Endodermal cell (in vitro differentiated cells): ENCODE measurements at places on chromosomes 4 and X. TPM values are rescaled to one million over a fixed set of nuclear protein-coding genes. Genes with fewer than 3 reads are reported as not detected.

DNA sequence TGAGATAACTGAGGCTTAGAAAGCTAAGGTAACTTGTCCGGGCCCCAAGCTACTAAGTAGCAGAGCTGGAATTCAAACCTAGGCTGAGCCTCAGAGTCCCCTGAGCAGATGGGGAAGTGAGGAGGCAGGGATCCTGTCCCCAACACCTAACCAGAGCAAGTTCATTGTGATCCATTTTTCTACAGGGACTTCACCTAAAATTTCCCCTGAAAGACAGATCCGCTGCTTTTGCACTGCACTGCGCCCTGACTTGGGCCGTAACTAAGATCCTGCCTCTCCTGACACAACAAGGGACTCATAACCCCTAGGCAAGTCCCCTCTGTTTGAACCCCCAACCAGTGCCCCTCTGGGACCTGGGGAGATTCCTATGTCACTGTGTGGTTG lies 25.6 kb upstream of the MTM1 start:
- peaks cover under 1% of the 10 kb centered on the region for H3K27me3 ChIP-seq
- no peaks in the 10 kb centered on the region for H3K4me1 ChIP-seq
- H3K27ac ChIP-seq: no peak overlapping the region

GRCh38 chrX:12554206-12554605 lies 237.0 kb upstream of the PRPS2 start:
- no peaks in the 10 kb centered on the region for H3K4me1 ChIP-seq
- no peaks in the 10 kb centered on the region for H3K27me3 ChIP-seq
- H3K27ac ChIP-seq: no peak overlapping the region

DNA sequence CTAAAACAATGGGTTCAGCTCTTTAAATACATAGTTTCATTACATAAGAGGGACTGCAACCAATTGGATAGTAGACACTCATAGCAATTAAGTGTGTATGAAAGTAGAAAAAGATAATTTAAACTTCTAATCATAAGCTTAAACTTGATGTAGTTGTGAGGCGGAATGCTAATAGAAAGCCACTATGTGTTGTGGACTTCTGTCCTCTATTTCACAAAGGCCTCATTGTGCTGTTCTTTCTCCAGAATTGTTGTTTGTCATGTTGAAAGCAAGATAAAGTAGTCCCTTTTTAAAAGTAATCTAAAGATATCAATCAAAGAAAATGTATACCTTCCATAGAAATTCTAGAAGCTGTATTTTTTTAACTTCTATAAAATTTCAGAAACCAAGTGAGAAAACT lies 329.4 kb downstream of the KLHL4 start:
- no peak for DNase-seq
- no peak overlapping the region for H3K4me3 ChIP-seq
- no peaks in the 10 kb centered on the region for H3K27me3 ChIP-seq
- H3K36me3 ChIP-seq: no peaks in the 10 kb centered on the region
- H3K4me1 ChIP-seq: no peaks in the 10 kb centered on the region
- H3K27ac ChIP-seq: no peak overlapping the region

- H3K4me1 ChIP-seq: peaks cover 4% of the 10 kb centered on the region
- peaks cover 7% of the 10 kb centered on the region for H3K27me3 ChIP-seq
- DNase-seq: no peak
- H3K36me3 ChIP-seq: no peaks in the 10 kb centered on the region
- H3K27ac ChIP-seq: no peak overlapping the region
Measured at GRCh38 chr4:90028460-90028859, 98.7 kb upstream of the CCSER1 start.

- H3K4me1 ChIP-seq: no peaks in the 10 kb centered on the region
- no peaks in the 10 kb centered on the region for H3K27me3 ChIP-seq
- DNase-seq: no peak
- H3K36me3 ChIP-seq: no peaks in the 10 kb centered on the region
- no peak overlapping the region for H3K27ac ChIP-seq
- no peak overlapping the region for H3K4me3 ChIP-seq
Measured at GRCh38 chr4:2301225-2301642, 39.3 kb upstream of the MXD4 start.

DNA sequence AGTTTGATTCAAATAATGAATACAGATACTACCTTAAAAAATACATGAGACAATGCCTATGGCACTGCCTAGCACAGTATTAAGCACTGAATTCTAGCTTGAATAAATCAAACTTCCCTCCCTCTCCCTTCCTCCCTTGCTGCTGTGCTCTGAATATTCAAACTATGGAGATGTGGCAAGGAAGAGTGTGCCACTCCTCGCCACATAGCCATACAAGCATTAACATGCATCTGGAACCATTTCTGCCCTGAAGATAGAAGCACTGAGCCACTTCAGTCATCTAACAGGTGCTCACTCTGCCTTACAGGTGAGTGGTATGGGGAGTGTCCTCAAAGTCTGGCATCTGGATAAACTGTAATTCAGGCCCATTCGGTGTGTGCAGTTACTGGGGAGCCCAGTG lies 276.9 kb downstream of the ARHGAP24 start:
- no peak overlapping the region for H3K4me3 ChIP-seq
- no peak for DNase-seq
- peaks cover 13% of the 10 kb centered on the region for H3K4me1 ChIP-seq
- H3K27me3 ChIP-seq: no peaks in the 10 kb centered on the region
- no peaks in the 10 kb centered on the region for H3K36me3 ChIP-seq

- H3K4me1 ChIP-seq: peaks cover 3% of the 10 kb centered on the region
- no peaks in the 10 kb centered on the region for H3K27me3 ChIP-seq
- H3K27ac ChIP-seq: no peak overlapping the region
- no peaks in the 10 kb centered on the region for H3K36me3 ChIP-seq
Measured at GRCh38 chr4:142347241-142347640, 498.9 kb downstream of the INPP4B start.

DNA sequence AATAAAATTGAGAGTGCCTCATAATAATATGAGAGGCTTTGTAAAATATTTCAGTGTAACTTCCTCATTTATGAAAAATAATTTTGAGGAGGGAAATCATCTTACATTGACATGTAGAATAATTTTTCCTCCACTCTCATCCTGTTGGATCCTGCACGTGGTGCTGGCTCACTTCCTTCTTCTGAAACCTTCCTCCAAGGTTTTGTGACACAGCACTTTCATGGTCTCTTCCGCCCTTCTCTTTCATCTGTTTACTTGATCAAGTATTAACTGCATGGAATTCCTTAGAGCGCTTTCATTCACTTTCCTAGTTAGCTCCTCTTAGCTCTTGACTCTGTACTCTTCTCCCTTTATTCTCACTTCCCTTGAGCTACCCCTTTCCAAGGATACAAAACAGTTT lies 246.5 kb downstream of the RAPGEF2 start:
- H3K36me3 ChIP-seq: peaks cover 75% of the 10 kb centered on the region
- no peak overlapping the region for H3K4me3 ChIP-seq
- H3K27me3 ChIP-seq: no peaks in the 10 kb centered on the region
- no peaks in the 10 kb centered on the region for H3K4me1 ChIP-seq
- DNase-seq: no peak

- no peak overlapping the region for H3K27ac ChIP-seq
- H3K27me3 ChIP-seq: no peaks in the 10 kb centered on the region
- no peaks in the 10 kb centered on the region for H3K36me3 ChIP-seq
- no peaks in the 10 kb centered on the region for H3K4me1 ChIP-seq
- no peak for DNase-seq
Measured at GRCh38 chr4:15100994-15101695, 98.9 kb downstream of the CPEB2 start.

DNA sequence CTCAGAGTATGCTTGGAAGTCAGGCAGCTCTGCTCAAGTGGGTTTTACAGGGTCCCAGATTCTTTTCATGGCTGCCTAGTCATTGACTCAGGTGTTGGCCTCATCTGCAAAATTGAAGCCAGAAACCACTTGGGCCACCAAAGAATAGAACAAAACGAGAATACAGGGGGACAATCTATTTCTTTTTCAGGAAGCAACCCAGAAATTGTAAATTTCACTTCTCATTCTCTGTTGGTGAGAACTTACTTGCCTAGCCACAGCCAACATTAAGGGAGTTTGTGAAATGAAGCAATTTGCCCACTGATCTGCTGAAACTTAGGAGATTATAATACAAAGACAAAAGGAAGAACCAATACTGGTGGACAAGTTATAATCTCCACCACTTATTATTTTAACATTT lies 8.6 kb upstream of the TKTL2 start:
- no peaks in the 10 kb centered on the region for H3K36me3 ChIP-seq
- H3K27ac ChIP-seq: no peak overlapping the region
- H3K4me1 ChIP-seq: no peaks in the 10 kb centered on the region
- no peaks in the 10 kb centered on the region for H3K27me3 ChIP-seq

DNA sequence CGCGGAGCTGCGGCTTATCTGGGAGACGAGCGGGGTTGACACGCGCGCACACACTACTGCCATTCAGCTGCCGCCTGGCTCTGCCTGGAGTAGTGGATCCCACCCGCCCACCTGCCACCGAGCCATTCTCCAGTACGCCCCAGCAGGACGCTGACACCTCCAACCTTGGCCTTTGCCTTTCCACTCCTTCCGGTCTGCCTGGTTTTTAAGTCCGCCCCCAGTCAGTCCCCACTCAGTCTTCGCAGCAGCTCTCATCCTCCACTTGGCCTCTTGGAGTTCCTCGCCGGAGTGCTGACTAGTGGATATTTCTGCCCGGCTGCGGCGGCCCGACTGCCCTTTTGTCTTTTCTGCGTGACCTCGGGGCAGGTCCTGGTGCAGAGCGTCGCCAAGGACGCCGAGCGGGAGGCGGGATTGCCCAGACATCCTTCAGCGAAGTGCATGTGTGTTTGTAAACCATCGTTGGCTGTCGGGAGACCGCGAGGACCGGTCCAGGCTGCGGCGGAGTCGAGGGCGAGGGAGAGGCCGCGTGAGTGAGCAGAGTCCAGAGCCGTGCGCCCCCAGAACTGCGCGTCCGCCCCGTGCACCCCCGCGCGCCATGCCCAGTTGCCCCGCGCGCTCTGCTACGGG lies 1.1 kb downstream of the SLIT2 start:
- DNase-seq: peak; percentile 81
- peaks cover 66% of the 10 kb centered on the region for H3K27me3 ChIP-seq
- peaks cover 6% of the 10 kb centered on the region for H3K4me1 ChIP-seq
- peak overlapping the region; percentile 81 for H3K4me3 ChIP-seq
- no peak overlapping the region for H3K27ac ChIP-seq

GRCh38 chr4:14864365-14865030 lies 137.8 kb upstream of the CPEB2 start:
- no peaks in the 10 kb centered on the region for H3K36me3 ChIP-seq

DNA sequence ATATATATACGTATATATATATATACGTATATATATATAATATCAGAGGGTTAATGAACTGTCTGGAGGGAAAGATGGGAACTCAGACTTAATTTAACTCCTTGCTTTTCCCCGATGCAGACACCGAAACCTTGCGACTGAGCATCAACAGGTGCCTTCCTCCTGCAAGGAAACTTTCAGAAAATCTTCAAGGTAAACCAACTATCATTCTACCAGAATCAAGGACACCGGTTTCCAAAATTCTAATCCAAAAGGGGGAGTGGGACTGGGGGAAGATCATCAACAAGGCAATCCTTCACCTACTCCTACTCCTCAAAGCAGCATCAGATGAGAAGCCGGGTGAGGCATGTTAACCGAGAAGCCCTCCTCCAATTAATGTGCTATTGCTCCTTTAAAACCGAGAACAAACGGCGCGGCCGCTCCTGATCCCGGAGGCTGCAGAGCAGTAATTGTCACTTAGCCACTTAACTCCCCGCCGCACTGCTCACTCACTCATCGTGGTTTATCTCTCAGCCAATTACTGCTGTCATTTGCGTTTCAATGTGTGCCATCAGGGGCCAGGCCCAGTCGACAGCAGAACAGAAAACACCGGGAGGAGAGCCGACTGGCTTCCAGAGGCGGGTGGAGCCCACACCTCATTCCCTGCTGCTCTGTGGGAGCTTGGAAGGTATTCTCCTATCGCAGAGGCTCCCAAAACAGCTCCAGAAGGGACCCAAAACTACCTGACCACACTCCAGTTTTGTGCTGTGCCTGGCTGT lies 61.7 kb downstream of the MAML3 start:
- H3K4me1 ChIP-seq: peaks cover 35% of the 10 kb centered on the region
- H3K27ac ChIP-seq: peak overlapping the region; percentile 33
- H3K27me3 ChIP-seq: no peaks in the 10 kb centered on the region
- DNase-seq: peak; percentile 96
- peak overlapping the region; percentile 70 for H3K4me3 ChIP-seq

DNA sequence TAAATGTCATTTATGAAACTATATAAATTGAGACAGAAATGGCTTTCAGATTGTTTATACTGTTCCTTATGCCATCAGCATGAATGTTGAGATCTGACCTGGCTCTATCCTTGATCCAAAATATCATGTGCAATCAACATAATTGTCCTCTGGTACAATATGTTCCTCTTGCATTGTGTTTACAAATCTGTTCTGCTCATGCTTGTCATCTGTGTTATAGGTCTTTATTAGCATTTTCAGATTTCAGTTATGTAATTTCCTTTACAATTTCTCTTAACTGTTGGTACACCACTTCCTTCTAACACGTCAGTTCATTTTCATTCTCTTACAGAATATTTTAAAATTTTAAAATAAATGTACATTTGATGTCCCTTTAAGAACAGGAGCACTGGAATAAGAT lies 1.6 kb downstream of the HPGD start:
- no peaks in the 10 kb centered on the region for H3K36me3 ChIP-seq
- peaks cover 48% of the 10 kb centered on the region for H3K27me3 ChIP-seq
- H3K27ac ChIP-seq: no peak overlapping the region
- no peaks in the 10 kb centered on the region for H3K4me1 ChIP-seq
- no peak for DNase-seq
- no peak overlapping the region for H3K4me3 ChIP-seq

DNA sequence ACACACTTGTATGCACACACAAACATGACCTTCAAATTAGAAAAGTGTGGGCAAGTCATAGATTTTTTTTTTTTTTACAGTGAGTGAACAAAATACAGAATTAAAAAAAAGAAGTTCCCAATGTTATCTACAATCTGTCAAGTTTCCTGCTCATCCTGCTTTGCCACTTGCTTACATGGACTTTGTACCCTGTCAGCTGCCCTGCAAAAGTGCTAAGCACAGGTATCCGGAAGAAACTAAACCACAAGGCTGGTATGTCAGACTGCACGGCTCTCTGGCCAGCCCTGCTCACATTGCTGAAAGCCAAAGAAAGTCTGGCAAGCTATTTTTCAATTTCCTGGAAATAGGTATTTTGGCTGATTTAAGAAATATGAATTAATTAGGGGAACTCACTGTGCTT lies 38.9 kb upstream of the BCLAF3 start:
- no peaks in the 10 kb centered on the region for H3K36me3 ChIP-seq
- H3K4me1 ChIP-seq: no peaks in the 10 kb centered on the region
- no peaks in the 10 kb centered on the region for H3K27me3 ChIP-seq
- no peak for DNase-seq
- no peak overlapping the region for H3K27ac ChIP-seq
- no peak overlapping the region for H3K4me3 ChIP-seq

- H3K27ac ChIP-seq: peak overlapping the region; percentile 94
- DNase-seq: no peak
- H3K4me1 ChIP-seq: no peaks in the 10 kb centered on the region
- peaks cover 5% of the 10 kb centered on the region for H3K36me3 ChIP-seq
- H3K4me3 ChIP-seq: peak overlapping the region; percentile 82
- H3K27me3 ChIP-seq: no peaks in the 10 kb centered on the region
Measured at GRCh38 chrX:153926858-153927671, 1.0 kb upstream of the ARHGAP4 start.

The CD38 gene
- total RNA-seq: not detected in 3 replicates

The XG gene
- total RNA-seq: 0.59 and 1.3 TPM in 2 replicates

The MAGEA1 gene
- total RNA-seq: not detected in 3 replicates

The TRIM75 gene
- not detected in 2 replicates for total RNA-seq

The SASH3 gene
- total RNA-seq: not detected in 2 replicates

The ADH7 gene
- not detected in 2 replicates for total RNA-seq

The PNMA6A gene
- 5.2 and 7.1 TPM in 2 replicates for total RNA-seq

The LARP1B gene
- total RNA-seq: 31.0 and 32.6 TPM in 2 replicates

The VSIG4 gene
- total RNA-seq: not detected in 2 replicates

The SHROOM2 gene
- 9.2 to 14.7 TPM (median 14.4 TPM) in 3 replicates for total RNA-seq

The SYP gene
- 0.45 and 0.48 TPM in 2 replicates for total RNA-seq

The FOXR2 gene
- total RNA-seq: not detected in 3 replicates

The TSPAN6 gene
- total RNA-seq: 77.7 and 87.5 TPM in 2 replicates

The TCEAL2 gene
- 11.7 to 16.5 TPM (median 12.8 TPM) in 3 replicates for total RNA-seq
